Epithelial cell of esophagus (primary cell): ENCODE measurements at places on chromosomes 16 and 17.

DNA sequence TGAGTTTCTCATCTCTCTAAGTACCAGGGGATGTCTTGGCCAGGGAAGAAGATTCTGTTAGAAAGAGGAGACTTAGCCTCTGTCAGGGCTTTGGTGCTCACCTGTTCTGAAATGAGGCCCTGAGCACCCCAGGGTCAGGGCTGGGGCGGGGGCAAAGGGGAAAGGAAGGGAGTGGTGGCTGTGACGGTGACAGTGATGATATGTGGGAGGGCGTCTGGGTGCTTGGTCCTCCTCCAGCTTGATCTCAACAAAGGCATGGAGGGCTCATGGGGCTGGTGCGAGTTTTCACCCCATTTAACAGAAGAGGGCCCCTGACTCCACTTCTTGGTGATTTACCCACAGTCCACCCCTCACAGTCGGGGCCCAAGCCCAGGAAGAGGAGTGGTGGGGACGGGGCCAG, 15.1 kb downstream of the SOX8 start:
- DNase-seq: no peak

- DNase-seq: no peak
Observed at GRCh38 chr17:61443475-61443882, 8.7 kb upstream of the TBX4 start.

GRCh38 chr16:26295625-26296304, 604.0 kb downstream of the HS3ST4 start:
- DNase-seq: no peak

DNA sequence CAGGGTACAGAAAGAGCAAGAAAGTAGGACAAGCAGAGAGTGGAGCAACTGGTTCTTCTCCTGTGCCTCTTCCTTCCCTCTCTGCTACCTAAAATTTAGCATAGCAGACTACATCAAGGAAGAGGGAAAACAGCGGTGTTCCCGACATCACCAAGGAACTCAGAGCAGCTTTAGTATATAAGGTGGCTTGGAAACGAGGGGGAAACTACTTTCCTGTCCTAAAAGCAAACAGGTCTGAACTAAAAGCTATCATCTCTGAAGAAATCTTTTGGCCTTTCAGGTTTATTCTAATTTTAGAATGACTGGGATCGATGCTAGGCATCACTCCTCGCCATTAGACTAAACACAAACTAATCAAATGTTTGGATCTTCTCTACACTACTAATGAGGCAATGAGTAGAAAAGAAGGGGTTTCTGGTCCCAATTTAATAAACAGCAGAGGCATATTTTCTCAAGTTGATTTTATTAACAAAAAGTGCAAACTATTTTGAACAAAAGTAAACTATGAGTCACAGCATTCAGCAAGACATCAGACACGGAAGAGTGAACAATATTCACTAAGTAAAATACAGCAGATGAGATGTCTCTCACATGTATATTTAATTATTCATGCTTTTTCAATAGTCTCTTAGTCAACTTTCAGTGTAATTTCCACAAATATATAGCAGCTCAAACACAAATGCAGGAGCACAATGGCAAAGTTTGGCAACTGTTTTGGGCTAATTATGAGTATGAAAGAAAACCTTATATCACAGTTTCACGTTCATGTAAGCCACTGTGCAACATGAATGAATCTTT, 108.7 kb downstream of the TRIM37 start:
- peak; percentile 11 for DNase-seq

DNA sequence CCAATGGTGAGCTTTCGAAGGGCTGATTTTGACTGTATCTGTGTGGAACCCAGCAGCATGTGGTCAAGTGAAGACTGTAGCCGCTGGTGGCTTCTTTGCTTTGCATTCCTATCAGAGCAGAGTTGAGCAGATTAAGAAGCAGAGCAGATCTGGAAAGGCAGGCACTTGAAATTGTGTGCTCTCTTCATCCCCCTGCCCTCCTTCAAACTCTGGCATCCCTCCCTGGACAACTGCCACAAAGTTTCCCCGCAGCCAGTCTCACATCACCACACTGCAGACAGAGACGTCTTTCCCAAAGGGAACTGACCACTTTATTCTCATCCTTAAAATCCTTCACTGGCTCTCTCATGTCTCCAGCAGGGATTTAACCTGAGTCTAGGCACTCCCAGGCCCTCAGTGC, 237.1 kb upstream of the DYNLRB2 start:
- DNase-seq: no peak

DNA sequence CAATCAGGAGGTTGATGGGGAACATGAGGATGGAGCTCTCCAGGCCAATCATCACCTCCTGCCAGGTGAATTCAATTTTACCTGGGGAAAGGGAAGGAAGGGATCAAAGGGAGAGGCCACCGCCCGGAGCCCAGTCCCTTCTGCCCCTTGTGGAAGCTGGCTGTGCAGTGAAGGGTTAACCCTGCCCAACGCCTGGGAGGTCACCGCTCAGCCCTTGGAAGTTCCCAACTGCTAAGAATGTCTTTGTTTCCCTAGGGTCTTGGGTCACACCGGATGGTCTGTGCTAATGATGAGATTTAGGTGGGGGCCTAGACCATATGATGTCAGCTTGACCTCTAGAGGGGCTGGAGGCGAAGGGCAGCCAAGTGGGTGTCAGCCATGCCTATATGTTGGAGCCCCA, 52.1 kb upstream of the GCSH start:
- no peak for DNase-seq

DNA sequence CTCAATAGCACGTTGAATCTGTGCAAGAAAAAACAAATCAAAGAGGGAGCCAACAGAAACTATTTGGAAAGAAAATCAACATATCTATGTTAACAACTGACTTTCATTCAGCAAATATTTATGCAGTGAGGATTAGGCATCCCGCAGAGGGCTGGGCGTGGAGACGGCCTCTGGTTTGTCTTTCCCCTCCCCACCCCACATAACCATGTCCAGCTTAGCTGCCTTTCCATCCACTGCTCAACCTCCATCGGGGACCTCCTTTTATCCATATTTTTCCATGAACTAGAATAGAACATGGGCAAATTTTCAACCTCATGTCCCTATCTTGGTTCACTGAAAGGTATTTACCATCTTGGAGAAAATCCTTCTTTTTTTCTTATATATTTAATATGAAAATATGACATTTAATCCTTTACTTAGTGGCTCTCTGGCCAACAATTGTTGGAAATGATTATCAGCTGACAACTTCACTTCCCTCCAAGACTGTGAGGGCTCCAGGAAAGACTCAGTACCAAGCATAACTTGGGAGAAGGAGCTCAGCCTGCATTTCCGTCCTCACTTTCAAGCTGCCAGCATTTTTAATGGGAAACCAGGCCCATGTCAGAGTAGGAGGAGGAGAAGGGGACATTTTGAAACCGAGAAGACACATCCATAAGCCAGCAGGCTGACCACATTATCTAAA, 462.6 kb upstream of the MAF start:
- no peak for DNase-seq

GRCh38 chr17:78791840-78792709, 10.0 kb upstream of the CYTH1 start:
- no peak for DNase-seq

DNA sequence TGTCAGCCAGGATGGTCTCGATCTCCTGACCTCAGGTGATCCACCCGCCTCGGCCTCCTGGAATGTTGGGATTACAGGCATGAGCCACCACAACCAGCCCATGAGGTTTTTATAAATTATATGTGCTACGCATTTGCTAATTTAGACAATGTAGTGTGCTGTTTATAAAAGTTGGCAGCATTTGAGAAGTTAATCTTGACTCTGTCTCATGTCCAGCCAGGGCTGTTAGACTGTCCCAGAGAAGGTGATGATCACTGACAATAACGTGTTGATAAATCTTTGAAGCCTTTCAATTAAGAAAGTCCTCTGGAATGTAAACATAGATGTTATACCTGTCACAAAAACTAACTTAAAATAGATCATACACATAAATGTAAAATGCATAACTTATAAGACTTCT, 82.0 kb downstream of the PPM1E start:
- no peak for DNase-seq

DNA sequence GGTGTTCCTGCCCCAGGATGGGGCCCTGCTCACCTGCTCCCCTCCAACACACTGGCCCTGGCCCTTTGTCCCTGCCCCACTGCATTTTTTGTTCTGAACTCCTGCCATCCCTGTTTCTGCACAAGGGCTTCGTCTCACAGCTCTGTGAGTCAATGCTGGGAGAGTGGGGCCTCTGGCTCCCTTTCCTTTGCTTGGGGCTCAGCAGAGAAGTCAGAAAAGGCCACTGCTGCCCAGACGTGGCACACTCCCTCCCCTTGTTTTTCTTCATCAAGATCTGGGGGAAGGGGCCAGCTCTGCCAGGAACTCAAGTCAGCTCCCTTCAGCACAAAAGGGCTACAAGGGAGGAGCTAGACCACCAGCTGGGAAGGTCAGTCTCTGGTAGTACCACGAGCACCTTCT, 8.9 kb downstream of the PROCA1 start:
- DNase-seq: no peak

DNA sequence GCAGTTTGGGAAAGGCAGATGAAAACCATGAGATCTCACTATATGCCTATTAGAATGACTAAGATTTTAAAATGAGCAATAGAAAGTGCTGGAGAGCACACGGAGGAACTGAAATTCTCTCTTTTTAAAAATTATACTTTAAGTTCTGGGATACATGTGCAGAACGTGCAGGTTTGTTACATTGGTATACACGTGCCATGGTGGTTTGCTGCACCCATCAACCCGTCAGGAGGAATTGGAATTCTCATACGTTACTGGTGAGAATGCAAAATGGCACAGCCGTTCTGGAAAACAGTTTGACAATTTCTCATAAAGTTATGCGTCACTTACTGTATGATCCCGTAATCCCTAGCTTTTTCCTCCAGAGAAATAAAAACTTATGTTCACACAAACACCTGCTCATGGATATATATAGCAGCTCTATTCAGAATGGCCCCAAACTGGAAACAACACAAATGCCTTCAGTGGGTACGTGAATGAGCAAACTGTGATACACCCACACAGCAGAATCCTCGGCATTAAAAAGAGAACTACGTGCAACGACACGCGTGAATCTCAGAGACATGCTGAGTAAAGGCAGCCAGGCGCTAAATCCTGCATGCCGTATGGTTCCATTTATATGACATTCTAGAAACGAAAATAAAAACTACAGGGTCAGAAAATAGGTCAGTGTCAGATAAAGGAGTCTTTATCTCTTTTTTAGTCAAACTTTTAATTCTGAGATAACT, 11.8 kb downstream of the PIK3R6 start:
- no peak for DNase-seq

GRCh38 chr16:57690782-57691471, 3.7 kb upstream of the DRC7 start:
- DNase-seq: no peak

GRCh38 chr17:76827736-76828135, 40.5 kb upstream of the MGAT5B start:
- DNase-seq: no peak
